Uterus (tissue), 4 donors: ENCODE measurements at places on chromosomes 2 and 18. TPM values are rescaled to one million over a fixed set of nuclear protein-coding genes. Genes with fewer than 3 reads are reported as not detected.

GPR45 gene
- total RNA-seq = not detected

RAB11FIP5 gene
- 45.7 TPM for total RNA-seq

LINC00305 gene
- not detected for total RNA-seq

ZNF516 gene
- total RNA-seq = 53.8 TPM

C2orf15 gene
- not detected for total RNA-seq

SETBP1 gene
- total RNA-seq = 40.9 TPM

SP5 gene
- not detected for total RNA-seq

ASB18 gene
- not detected for total RNA-seq

ATP6V1C2 gene
- total RNA-seq = 3.6 TPM
